ENCODE measurements at places on chromosomes 2 and 18.

DNA sequence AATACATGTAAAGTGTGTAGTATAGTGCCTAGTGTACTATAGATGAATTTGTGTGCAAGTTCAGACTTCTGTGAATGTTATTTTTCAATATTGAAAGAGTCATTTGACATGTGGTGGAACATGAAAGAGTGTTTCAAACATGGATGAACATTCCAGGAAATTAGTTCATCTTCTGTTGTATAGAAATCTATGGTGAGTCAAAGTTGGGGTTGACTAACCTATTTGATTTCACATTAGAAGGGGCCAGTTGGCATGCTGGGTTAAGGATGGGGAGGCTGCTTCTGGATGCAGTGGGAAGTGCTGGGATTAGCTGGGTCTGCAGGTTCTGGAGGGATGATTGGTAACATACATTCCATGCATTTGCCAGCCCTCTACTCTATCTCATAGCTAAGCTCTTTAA is 50.6 kb downstream of the LYPD6B start:
- DNase-seq = no peak

- DNase-seq = no peak
Measured at GRCh38 chr2:172823261-172823850, 87.7 kb downstream of the RAPGEF4 start.

DNA sequence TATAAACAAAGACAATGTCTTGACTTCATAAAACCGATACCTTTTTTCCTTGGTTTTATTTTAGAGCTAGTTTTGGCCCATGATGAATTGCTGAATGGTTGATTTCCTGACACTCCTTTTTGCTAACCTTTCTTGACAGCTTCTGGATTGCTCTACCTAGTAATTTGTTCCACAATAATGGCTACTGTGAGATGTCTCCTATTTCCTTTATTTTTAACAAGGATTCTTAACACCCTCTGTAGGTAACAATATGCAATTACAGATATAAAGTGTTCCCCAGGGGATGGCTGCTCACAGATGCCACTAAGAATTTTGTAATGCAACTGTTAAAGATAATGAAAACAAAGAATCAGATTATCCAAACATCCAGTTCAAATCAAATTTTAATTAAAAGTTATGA is 100.8 kb upstream of the ATP5MC3 start:
- DNase-seq = no peak

DNA sequence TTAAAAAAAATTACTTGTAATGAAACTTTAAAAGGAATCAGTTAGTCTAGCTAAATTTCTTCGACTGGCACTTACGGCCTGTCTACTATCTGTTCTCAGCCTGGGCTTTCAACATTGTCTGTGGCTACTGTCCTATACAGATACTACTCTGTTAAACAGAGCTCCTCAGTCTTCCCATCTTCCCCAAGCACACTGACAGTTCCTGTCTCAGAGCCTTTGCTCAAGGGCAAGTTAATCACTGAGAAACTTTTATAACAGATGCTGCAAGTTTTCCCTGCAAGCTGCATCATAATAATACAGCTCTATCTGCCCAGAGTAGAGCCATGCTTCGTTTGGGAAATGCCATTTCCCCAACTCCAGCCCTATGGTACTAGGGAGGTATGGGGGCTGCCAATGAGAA is 11.3 kb upstream of the YPEL5 start:
- DNase-seq = no peak

- no peak for DNase-seq
Measured at GRCh38 chr2:14220101-14220500, 412.4 kb upstream of the LRATD1 start.

DNA sequence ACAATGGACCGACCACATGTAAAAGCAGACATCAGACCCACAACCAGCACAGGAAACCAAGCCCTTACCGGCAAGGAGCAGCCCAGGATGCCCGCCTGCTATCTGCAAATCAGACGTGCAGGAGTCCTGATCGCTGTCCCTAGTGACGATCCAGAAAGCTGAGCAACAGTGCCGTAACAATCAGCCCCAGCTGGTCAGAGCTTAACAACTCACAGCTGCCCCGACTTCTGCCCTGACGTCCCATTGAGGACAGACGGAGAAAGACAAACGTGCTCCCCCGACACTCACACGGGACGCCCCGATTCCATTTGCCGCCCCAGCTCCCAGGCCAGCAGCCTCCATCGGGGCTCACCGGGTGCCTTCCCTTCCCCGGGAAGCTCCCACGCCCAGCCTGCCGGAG is 39.8 kb upstream of the PXDN start:
- DNase-seq = no peak

Data from left cardiac atrium (tissue), 4 donors.